Fibroblast of upper back skin (primary cell): ENCODE measurements at places on chromosomes 3 and 15.
A peak's percentile ranks its signal among the peaks of the same experiment; 100 is the strongest.

DNA sequence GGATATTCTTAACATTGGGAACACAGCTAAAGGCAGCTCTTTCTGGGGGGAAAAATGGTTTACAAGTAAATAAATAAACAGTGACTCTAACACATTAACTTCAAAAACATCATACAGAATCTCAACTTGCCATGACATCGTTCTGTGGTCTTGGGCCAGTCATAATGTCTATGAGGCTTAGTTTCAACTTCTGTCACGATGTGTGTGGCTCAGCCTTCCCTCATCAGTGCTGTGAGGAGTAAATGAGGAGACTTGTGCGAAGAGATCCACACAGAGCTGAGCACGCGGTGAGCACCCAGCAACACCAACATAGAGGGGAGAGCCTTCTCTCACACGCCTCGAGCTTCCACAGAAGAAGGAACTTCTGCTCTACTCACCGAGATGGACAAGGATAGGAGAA is 49.0 kb downstream of the DZIP1L start:
- DNase-seq, result no peak

DNA sequence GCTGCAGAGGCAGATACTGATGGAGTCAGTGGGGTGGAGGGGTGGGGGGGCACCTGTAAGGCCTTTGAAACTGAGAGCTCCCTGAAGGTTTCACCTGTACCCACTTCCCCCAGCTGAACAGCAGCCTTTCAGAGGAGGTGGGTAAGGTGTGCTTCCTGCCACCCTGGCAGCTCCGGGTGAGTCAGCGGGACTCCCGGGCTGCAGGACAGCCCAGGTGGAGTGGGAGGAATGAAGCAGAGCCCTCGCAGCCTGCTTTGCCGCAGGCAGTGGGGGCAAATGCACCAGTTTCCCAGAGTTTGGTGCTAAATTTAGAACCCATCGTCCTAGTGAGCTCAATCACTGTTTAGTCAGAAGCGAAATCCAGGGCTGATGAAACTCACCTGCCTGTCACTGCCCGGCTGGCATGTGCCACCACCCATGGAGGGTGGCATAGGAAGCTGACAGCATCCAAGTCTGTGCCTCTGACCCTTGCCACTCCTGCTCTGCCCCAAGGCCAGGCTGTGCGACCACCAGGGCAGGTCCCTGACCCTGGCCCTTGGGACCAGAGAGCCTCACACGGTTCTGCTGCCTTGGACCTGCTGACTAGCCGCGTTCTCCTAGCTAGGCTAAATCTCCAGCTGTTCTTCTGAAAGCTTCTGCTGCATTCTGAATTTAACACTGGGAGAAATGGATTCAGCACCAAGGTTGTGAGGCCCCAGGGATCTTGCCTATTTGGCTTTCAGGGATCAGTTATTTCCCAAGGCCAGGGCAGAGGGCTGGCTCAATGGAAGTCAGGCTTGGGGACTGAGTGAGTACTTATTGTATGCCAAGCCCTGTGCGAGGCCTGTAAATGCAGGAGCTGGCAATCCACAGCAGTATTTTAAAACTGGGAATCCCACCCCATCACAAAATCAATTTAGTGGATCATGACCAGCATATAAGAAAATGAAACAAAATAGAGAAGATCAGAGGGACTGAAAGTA is 67.3 kb upstream of the RASGRF1 start:
- no peak for DNase-seq

- DNase-seq, result peak; percentile 13
These were observed 56.2 kb upstream of the VEPH1 start for GRCh38 chr3:157559401-157559800.

- no peak for DNase-seq
These were observed 222.2 kb upstream of the ARPP21 start for GRCh38 chr3:35417080-35417479.

DNA sequence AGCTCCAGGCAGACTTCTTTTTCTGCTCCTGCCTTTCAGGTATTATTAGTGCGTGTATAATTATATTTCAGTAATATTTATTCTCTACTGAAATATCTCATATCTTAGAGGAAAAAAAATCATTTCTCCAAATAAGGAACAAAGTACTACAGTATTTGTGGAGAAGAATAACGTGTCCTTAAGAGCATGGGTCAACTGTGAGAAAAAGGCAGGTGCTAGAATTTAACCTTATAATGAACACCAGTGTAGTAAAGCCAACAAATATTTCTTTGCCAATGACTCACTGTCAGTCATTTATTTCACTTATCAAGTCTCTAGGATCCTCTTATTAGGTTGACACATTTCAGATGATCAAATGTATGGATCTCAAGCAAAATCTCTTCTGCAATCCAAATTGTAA is 183.4 kb downstream of the GREM1 start:
- no peak for DNase-seq

DNA sequence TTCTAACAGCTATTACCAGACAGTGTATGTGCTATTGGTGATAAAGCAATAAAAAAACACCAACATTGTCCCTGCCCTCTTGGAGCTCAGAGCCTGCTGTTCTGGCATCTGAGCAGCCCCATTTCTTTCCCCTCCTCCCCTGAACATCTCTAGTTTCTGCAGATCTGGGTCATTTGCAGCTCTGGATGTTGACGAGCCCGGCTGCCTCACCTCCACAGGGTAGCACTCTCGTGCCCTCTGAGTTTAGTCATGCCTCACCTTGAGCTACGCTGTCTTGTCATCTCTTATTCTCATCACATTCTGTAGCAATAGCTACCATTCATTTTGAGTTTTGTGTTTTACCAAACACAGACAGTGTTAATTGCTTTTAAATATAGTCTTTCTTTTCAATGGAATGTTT is 30.0 kb upstream of the GPR171 start:
- DNase-seq, result no peak

DNA sequence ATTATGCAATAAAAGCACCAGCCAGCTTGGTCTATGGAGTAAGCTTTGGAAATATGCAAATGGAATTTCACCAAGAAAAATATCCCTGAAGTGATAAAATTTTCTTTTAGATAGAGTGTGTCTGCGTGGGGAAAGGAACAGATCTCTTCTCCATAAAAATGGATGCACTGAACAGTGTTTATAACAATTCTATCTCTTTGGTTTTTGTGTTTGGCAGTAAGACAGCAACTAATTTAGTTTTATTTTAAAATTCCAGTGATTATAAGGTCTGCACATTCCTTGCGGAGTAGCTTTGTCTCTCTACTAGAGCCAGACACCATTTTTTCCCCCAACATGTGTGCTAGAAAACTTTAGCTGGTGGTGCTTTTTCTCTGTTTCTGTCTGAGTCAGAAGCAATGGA is 712.4 kb downstream of the GRM7 start:
- no peak for DNase-seq

DNA sequence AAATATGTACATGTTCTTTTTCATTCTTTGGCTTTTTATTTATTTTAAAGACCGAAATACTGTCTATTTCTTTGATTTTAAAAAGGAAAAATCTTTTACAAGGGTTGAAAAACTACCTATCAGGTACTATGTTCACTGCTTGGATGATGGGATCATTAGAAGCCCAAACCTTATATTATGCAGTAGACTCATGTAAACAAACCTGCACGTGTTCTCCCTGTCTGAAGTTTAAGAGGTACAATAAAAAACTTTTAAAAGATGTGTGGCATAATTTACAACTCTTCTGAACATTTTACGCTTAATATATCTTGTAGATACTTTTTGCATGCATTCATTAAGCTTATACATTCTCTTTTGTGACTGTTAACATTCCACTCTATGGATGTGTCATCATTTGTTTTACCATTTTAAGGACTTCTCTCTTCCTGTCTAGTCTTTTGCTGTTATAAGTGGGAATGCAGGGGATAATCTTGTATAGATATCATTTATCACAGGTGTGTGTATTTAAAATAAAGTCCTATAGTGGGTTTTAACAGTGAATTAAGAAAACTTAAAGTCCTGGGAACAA is 6.2 kb downstream of the MGA start:
- DNase-seq, result peak; percentile 61

GRCh38 chr3:128965818-128966217 is 28.1 kb downstream of the CFAP92 start:
- DNase-seq, result no peak

DNA sequence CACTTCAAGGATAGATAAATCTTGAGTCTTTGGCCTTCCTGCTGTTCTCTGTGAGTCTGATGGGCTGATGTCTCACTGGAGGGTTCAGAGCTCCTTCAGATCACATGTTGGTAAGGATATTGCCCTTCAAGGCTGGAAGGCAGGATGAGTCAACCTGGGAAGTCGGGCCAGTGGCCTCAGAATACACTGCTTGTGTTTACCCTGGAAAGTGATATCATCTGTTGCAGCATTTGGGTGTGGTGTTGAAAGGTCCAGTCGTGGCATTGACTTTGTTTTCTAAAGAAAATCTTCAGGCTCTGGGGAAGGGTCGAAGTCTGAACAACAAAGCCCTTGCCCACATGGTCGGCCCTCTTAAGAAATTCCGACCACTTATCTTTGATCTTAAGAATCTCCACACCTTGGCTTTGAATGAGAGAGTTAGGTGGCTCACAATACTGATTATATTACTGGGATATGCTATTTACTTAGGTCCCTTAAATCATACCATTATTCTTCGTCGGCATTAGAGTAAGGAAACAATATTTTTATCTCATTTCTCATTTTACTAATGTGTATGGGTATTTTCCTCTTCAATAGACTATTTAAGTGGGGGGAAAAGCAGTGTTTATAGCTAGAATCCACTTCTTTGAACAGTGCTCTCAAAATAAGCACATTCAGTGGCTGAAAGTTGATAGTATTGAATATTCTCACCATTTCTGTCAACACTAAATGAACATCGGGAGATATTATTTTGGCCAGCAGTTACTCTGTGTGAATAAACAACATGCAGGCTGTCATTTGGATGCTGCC is 303.9 kb upstream of the RASGRP1 start:
- peak; percentile 83 for DNase-seq
